ENCODE measurements at places on chromosomes 3 and 15.

DNA sequence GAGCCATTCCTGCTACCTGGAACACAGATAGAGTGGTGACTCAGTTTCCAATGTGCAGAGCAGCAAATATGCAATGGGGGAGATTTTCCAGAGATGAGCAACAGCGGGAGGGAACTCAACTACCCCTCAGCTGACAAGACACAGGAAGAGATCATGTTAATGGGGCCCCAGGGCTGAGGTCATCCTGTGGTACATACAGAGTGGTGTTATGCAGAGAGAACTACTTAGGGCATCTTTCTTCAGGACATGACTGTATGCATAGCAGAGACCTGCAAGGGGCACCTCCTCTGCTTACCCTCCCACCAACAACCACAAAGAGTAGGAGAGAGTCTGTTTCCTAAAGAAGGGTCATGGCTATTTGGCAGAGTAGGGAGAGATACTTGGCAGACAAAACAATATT lies 6.8 kb upstream of the TBC1D5 start:
- no peak for DNase-seq

GRCh38 chr3:15794303-15794771 lies 3.4 kb downstream of the ANKRD28 start:
- no peak for DNase-seq

DNA sequence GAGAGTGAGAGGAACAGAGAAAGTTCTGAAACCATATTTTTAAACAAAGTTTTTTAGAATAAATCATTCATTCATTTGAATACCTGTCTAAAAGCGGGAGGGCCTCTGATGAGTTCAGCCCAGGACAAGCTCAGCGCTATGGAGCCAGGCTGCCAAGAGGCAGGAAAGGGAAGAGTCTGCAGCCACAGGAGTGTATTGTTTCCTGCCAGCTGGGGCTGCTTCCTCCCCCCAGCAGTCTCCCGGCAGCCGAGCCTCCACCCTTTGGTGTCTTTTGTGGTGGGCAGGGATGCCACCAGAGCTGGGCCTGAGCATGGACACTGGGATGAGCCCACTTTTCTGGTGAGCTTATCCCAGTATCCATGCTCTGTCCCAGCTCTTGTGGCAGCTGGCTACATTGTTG lies 199.5 kb upstream of the TPRG1 start:
- no peak for DNase-seq

- DNase-seq: no peak
Measured at GRCh38 chr3:45191424-45191823, 34.7 kb downstream of the TMEM158 start.

GRCh38 chr15:101346928-101347327 lies 51.9 kb upstream of the SNRPA1 start:
- no peak for DNase-seq
